KG1 (cell line): ENCODE measurements at places on chromosomes 4 and X.

DNA sequence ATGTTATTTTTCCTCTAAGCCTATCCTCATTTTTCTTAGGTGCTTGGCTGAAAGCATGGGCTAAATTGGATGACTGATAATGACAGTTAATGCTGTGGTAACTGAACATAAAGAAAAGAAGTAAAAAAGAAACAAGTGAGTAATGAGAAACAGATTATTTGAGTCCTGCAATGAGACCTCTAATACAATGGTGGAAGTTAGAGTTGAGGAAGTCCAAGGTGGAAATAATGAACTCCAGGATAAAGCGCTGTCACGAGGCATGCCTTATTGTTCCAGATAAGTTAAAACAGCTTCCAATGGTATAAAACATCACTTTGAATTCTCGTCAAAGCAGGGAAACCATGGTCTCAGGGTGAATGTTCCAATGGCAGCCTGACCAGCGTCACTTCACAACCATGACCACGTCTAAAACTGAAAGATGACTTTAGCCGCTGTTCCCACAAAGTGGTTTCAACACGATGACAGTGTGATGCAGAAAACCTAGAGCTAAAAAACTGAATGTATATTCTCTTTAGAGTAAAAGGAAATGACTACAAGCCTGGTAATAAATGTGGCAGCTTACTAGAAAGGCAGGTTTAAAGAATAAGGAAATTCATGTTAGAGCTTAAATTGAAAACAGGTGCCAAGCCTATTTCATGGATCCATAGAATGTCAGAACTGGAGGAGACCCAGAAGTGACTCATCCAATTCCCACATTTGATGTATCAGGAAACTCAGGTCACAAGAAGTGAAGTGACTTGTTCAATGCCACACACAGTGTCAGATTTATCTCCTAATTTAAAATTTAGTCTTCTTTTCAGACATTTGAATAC is 202.6 kb upstream of the GYPA start:
- DNase-seq = no peak

- DNase-seq = no peak
Observed at GRCh38 chr4:73434311-73434710, 1.7 kb upstream of the AFP start.

GRCh38 chr4:158166701-158167100 is 6.1 kb downstream of the GASK1B start:
- DNase-seq = no peak

DNA sequence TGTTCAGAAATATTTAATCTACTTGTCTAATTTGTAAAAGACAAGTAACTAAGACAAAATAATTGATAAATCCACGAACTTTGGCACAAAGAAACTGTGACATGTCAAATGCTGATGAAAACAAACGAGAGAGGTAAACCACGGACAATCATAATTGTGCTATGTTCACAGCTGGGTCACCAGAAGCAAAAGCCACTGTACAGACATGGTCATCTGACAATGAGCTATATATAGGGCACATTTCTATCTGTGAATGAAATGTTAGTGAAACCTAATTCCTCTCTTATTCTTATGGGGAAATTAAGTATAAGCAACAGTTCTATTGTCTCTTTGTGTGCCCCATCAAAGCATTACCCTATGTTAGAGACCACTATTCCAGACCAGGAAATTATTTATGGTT is 444.0 kb upstream of the TRAM1L1 start:
- DNase-seq = no peak

DNA sequence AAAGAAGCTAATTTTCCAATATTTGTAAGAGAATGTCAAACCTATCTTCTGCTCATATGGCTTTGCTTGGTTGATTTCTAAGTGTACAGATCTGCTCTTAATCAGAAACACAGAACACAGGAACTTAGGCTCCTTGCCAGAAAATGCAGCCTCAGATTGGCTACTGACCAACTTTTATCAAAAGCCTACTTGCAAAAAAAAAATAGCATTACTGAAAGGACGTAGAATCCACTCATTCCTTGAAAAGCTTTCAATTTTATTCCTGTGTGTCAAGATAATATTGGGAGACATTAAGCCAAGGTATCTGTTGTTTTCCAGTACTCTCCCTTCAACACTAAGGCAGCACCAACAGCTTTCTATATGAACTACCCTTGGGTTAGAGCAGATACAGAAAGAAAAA is 127.6 kb upstream of the INTU start:
- DNase-seq = no peak

DNA sequence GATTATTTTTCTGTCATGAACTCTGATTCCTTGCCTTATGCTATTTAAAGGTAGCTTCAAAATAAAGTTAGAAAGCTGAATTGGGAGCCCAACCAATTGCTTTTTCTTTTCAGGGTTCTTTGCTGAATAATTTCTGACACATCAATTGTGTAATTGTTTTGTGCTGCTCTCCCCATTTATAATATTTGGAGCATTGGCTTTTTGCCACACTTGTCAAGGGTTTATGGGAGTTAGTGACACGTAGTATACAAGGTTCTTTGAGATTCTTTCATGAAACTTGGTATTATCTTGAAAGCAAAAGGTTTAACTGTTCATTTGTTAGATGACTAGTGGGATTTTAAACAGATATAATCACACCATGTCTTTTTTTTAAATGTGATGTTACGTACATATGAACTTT is 80.9 kb downstream of the POLA1 start:
- DNase-seq = no peak

- DNase-seq = no peak
Observed at GRCh38 chr4:39932776-39933402, 44.8 kb downstream of the PDS5A start.

DNA sequence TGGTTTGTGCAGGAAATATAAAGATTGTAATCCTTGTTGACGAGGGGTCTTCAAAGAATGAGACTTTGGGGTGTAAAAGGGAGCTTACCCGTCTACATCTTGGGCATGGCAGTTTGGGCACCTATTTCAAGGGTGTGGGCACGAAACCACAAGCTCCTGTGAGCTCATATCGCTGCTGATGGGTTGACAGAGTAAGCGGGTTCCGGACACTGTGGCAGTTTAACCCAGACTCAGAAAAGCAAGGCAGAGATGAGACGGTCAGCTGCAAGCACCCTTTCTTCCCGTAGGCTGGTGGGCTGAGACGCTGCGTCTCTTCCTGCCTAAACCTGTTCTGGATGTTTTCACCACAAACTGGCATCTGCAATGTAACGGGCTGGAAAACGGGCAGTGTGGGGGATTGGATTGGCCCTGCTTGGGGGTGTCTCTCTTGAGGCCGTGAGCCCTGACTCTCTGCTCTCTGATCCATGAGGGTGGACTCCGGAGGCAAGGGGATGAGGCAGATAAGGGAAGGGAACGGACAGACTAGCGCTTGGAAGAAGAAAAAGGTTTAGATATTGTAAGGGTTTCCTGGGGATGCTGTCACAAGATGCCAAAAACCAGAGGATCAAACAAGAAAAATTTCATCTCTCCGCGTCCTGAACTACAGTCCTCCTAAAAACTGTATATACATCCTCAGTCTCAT is 237.5 kb downstream of the SHOX start:
- no peak for DNase-seq

- no peak for DNase-seq
Observed at GRCh38 chr4:175253184-175253902, 335.2 kb downstream of the ADAM29 start.

- DNase-seq = no peak
Observed at GRCh38 chr4:107685740-107686139, 34.3 kb downstream of the PAPSS1 start.

GRCh38 chr4:161530710-161531109 is 633.1 kb downstream of the FSTL5 start:
- no peak for DNase-seq

DNA sequence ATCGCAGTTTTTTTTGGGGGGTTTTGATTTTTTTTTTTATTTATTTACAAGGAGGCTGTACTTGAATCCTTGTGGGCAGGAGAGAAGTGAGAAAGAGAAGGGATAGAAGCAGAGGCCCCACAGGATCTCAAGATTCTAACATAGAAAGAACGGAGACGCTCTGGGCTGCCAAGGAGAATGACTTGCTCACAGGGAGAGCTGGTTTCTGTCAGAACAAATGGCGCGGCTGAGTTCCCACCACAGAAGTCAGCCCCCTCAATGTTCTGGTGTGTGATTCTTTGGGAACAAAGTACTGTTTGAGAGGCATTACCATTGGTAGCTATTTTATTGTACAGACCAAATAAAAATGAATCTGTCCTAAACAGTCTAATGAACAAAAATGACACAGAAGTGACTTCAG is 80.6 kb downstream of the ATXN3L start:
- DNase-seq = no peak

DNA sequence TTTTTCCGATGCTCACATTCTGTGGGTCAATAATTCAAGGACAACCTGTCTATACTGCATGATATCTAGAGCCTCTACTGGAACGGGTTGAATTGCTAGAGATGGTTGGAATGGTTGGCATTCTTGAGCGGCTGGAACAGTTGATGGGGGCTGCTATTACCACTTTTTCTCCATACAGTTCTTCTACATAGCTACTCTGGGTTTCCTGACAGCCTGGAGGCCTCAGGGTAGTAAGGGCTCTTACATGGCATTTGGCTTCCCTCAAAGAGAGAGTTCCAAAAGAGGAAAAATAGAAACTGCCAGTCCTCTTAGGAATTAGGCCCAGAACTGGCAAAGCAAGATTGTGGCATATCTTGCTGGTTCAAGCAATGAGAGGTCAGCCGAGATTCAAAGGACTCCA is 53.1 kb downstream of the NAA11 start:
- no peak for DNase-seq

DNA sequence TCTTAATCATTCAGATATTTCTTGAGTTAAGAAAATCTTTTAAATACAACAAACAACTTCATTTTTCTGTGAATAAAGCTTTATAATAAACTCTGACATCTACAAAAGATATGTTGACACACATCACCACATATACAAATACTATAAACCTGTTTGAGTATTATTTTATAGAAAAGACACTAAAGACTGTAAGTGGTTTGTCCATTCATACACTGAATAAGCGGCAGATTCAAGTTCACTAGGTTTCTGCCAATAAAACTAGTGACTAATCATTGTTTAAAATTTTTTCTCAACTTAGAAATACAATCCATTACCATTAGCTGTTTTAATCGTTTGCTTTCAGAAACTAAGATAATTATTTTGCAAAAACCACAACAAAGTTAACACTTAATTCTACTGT is 1900.0 kb downstream of the C4orf33 start:
- no peak for DNase-seq

GRCh38 chrX:78103001-78103622 is 936 bp upstream of the PGK1 start:
- DNase-seq = no peak

- no peak for DNase-seq
Observed at GRCh38 chr4:71729856-71730255, 54.0 kb downstream of the GC start.

- DNase-seq = no peak
Observed at GRCh38 chr4:6418193-6418755, 54.1 kb downstream of the PPP2R2C start.

- no peak for DNase-seq
Observed at GRCh38 chr4:150126864-150127203, 48.6 kb downstream of the DCLK2 start.

DNA sequence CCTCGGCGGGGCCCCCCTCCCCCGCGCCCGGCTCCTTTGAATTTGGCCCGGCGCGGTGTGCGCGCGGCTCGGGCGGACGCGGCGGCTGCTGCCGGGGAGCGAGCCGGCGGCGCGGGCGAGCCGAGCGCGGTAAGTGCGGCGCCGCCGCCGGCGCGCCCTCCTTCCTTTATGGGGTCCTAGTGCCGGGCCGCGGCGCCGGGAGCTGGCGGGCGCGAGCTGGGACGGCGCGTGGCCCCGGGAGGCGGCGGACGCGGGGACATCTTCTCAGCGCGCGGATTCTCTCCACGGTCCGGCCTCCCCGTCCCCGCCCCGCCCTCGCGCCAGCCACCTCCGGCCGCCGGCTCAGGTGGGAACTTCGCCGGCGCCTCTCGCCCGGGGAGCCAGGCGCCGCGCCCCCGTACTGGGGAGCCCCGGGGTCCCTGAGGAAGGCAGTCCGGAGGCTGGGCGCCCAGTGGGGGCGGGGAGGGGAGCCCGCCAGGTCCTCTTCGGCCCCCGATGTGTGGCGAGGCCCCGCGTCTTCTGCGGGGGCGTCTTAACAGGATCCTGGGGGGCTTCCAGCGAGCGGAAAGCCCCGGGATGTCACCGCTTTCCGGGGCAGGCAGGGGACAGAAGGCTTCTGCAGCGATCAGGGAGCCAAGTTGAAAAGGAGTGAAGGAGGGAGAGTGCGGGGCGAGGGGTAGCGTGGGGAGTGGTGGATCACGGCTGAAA is 98.4 kb upstream of the TENM3 start:
- no peak for DNase-seq

DNA sequence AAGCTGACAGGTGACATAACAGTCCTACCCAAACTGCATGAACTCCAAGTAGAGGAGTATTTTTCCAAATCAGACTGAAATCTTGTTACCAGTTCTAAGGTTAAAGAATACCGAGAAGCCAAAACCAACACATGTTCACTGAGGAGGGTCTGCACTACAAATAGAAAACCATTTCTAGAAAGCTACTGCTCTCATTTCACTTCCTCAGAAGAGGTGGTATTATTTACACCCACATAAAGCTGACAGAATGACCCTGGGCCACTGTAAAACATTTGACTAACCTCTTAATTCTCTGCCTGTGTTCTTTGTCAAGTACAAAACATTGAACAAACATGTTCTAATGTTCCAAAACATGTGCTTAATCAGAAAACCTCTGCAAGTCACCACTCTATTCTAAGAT is 95.8 kb downstream of the IQCM start:
- DNase-seq = no peak

DNA sequence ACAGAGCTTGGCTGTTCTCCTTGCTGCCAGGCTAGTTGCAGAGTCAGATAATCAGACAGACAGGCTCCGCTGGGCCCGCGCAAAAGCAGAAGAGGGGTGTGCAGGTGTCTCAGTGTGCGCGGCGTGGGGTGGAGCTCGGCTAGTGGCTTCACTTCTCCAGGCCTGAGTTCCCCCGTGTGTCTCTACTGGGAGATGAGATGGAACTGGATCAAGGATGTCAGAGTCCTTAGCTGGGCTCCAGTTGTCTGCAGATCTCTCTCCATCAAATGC is 21.1 kb downstream of the HTRA3 start:
- no peak for DNase-seq

DNA sequence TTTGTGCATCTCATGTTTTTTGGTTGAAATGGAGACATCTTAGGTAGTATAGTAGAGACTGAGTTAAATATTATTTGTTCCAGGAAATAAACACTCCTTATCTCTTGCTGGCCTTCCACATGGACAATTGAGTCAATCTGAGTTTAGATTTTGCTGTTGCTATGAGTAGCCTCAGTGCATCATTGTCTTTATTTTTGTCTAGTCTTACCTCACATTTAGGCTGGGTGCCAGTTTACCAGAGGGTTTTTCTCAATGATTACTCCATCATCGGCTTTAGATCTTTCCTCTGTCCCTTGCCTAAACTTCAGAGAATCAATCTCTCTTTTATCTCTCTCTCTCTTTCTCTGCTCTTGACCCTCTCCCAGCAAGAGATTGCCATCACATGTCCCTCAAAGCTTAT is 73.6 kb downstream of the GABRB1 start:
- no peak for DNase-seq

DNA sequence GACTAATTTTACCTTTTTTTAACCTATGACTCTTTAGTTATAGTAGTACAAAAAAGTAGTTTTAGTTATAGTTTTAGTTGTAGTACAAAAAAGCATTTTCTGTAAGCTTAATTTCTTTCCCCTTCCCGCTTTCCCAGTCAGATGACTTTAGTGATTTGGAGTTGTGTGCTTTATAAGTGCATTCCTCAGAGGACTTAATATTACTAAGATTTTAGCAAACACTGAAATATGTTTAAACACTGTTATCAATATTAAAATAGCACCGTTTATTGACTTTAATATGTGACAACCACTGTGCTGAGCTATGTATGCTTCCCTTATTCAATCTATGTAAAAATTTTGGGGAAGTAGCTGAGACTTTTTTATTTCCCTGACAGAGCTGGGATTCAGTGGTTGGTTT is 22.8 kb downstream of the GUF1 start:
- DNase-seq = no peak
